SJCRH30 (cell line): ENCODE measurements at places on chromosomes 16 and 17.

- H3K4me1 ChIP-seq = peaks cover 49% of the 10 kb centered on the region
- H3K27ac ChIP-seq = no peak overlapping the region
- H3K27me3 ChIP-seq = peaks cover 23% of the 10 kb centered on the region
- DNase-seq = peak; percentile 53
- no peaks in the 10 kb centered on the region for H3K36me3 ChIP-seq
These were observed 13.5 kb upstream of the TBX21 start for GRCh38 chr17:47719411-47720152.

DNA sequence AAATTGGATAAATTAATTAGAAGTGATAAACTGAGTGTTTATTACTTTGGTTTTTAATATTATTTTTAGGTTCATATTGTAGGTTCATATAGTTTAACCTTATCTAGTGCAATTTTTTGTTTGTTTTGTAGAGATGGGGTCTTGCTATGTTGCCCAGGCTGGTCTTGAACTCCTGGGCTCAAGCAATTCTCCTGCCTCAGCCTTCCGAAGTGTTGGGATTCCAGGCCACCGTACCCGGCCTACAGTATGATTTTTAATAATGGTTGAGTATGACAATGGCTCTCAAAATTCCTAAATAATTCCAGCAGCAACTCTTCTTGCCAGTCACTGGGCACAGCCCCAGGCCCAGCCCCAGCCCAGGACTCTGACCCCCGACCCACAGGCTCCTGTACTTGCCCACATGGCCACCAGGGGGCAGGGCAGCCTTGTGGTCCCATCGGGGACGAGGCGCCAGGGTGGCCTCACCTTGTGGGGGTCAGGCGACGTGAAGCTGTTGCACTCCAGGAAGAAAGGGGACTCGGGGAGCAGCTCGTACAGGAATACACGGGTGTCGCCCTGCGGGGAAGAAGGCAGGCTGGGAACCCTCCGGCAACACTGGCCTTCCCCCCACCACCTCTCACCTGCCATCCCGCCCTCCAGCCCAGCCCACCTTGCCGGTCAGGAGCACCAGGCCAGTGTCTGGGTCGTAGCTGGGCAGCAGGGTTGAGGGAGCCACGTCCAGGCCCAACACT lies 7.9 kb upstream of the PAM16 start:
- DNase-seq = peak; percentile 58
- H3K27me3 ChIP-seq = no peaks in the 10 kb centered on the region
- H3K36me3 ChIP-seq = peaks cover 7% of the 10 kb centered on the region; the same call in 1 of the 2 replicates
- no peaks in the 10 kb centered on the region for H3K4me1 ChIP-seq
- no peak overlapping the region for H3K27ac ChIP-seq

DNA sequence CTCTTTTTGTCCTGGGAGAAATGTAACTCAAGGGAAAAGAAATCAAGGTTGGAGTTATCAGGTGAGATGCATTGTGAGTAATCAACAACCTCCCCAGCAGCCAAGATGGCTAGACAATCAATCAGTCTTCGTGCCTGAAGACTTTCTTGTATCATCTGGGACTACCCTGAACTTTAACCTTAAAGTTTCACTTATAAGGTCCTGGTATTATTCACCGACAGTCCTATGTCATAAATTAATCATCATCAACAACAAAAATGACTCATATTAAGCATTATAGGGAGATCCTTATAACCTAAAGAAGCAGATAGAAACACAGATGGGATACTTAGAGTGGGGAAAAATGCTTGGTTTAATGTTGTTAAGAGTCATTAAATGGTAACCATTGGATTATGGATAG lies 7.7 kb upstream of the TEKT3 start:
- no peaks in the 10 kb centered on the region; the same call in 1 of the 2 replicates for H3K27me3 ChIP-seq
- H3K4me1 ChIP-seq = peaks cover 11% of the 10 kb centered on the region
- no peak overlapping the region for H3K27ac ChIP-seq
- no peaks in the 10 kb centered on the region for H3K36me3 ChIP-seq
- no peak for DNase-seq

DNA sequence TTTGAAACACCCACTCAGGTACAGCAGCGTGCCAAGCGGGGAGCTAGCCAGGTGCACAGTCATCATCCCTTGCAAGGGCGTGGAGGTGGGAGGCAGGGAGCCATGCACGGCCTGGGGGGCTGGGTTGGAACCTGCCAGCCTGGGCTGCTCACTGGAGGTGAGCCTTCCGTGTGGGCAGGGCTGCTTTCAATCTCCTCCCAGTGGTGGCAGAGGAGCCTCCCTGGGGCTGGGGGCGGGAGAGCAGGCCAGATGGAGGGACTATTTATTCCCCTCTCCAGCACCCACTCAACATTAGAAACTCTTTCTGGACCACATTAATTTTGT lies 90.3 kb downstream of the KATNIP start:
- H3K36me3 ChIP-seq = no peaks in the 10 kb centered on the region
- H3K27ac ChIP-seq = no peak overlapping the region
- H3K4me3 ChIP-seq = no peak overlapping the region
- no peaks in the 10 kb centered on the region for H3K27me3 ChIP-seq
- DNase-seq = no peak

DNA sequence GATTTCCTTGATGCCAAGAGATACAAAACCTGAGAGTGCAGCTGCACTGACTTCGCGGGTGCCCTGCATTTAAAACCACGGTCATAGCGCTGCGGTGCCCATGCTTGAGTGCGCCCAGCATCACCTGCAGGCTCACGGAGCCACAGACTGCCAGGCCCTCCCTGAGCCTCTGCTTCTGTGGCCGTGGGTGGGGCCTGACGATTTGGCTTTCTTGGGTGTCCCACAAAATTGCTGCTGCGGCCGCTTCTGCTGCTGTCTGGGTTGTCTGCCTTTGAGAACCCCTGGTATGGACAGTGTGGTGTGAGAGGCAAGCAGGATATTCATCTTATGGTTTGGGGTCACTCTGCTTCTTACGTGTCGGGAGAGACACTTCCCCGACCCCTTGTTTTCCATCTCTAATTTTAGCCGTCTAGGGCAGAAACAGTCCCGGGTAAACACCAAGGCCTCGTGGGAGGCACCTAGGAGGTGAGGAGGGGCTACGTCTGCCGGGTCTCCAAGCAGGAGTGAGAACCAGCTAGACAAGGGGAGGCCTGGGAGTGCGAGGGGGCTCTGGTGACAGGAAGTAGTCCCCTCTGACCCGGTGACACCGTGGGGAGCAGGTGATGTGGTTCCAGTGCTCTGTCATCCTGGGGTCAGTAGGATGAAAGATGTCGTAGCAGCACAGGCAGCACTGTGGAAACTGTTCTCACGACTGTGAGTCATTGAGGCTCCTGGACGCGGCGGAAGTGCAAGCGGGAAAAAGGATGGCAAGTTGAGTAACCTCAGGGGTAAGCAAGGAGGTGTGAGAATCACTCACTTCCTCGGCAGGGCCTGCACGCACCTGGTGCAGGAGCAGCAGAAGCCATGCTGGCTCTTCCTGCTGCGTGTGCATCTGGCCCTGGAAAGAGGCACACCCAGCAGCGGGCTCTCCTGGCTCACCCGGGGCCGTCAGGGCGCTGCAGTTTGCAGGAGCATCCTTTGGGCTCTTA lies 176.3 kb downstream of the RPTOR start:
- H3K4me1 ChIP-seq = peaks cover 85% of the 10 kb centered on the region
- H3K27ac ChIP-seq = no peak overlapping the region
- no peaks in the 10 kb centered on the region for H3K36me3 ChIP-seq
- peak; percentile 39 for DNase-seq
- no peak overlapping the region for H3K4me3 ChIP-seq
